ENCODE measurements at places on chromosomes 13 and 19.

GRCh38 chr13:46893798-46894560, 2.9 kb downstream of the HTR2A start:
- no peak for DNase-seq

GRCh38 chr19:29285187-29285687, 72.3 kb upstream of the UQCRFS1 start:
- DNase-seq: no peak

GRCh38 chr13:105817498-105817897, 718.0 kb downstream of the EFNB2 start:
- DNase-seq: no peak

- DNase-seq: no peak
Observed at GRCh38 chr13:60435762-60436374, 38.8 kb downstream of the TDRD3 start.

DNA sequence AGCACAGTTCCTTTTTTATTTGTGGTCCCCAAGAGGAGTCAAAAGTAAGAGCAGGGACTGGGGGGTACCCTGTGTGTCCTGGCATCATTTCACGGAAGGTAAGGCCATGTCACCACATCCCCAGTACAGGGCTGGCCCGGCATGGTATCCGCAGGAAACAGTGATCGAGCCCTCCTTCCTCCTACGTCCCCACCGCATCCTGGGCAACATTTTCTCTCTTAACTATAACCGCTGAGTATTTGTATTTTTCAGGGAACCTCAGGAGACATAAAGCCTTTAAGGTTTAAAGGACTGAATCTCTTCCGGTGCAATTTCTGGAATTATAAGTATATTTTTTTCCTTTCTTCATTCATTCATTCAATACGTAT, 13.6 kb upstream of the LATS2 start:
- DNase-seq: no peak

All from NCI-H2107 (cell line).